SK-MEL-5 (cell line): ENCODE measurements at places on chromosomes 5 and 9. TPM values are rescaled to one million over a fixed set of nuclear protein-coding genes. Genes with fewer than 3 reads are reported as not detected.

GRCh38 chr5:26482810-26483375, 555.5 kb downstream of the CDH9 start:
- DNase-seq: peak; percentile 92

- DNase-seq: no peak
Measured at GRCh38 chr5:160197341-160198144, 31.8 kb upstream of the FABP6 start.

- DNase-seq: no peak
Measured at GRCh38 chr5:6349387-6349786, 29.0 kb downstream of the MED10 start.

DNA sequence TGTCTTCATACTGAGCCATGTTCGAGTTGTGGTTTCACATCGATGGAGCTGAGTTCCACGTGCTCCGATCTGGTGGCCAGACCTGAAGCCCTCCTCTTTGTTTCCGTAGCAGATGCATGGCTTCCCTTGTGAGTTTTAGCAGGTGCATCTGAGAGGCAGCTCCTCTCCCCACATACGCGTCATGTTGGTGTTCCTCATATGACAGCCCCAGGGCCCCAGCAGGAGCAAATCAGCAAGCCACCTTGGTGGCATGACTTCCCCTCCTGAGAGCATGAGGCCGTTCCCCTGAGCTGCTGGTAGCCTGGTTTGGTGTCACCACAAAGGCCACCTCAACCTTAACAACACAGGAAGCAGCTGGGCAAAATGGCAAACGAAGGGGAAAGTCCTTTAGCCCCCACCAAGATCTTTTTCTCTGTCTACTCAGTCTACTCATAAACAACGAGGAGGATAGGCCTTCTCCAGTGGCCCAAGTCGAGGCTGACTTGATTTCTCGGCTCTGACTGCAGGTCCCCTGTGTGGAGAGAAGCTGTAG, 5.9 kb downstream of the CYFIP2 start:
- DNase-seq: no peak

- no peak for DNase-seq
Measured at GRCh38 chr5:179243333-179243732, 101.9 kb downstream of the ADAMTS2 start.

GRCh38 chr9:127049581-127049980, 72.9 kb downstream of the ANGPTL2 start:
- no peak for DNase-seq

The CDHR2 gene
- total RNA-seq: not detected in 2 replicates

The TMOD1 gene
- total RNA-seq: 3.0 and 3.3 TPM in 2 replicates

- DNase-seq: no peak
Measured at GRCh38 chr9:129231022-129231739, 53.1 kb upstream of the IER5L start.

The PKD2L2 gene
- 0.11 TPM in 2 replicates for total RNA-seq

DNA sequence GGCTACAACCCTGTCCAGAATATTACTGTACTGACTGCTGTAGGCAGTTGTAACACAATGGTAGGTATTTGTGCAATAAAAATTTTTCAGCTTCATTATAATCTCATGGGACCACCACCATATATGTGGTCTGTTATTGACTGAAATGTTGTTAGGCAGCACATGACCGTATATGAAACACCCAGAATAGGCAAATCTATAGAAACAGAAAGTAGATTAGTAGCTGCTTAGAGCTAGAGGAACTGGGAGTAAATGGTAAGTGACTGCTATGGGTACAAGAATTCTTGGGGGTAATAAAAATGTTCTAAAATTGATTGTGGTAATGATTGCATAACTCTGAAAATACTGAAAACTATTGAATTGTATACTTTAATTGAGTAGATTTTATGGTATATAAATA, 185.7 kb downstream of the ESM1 start:
- no peak for DNase-seq

DNA sequence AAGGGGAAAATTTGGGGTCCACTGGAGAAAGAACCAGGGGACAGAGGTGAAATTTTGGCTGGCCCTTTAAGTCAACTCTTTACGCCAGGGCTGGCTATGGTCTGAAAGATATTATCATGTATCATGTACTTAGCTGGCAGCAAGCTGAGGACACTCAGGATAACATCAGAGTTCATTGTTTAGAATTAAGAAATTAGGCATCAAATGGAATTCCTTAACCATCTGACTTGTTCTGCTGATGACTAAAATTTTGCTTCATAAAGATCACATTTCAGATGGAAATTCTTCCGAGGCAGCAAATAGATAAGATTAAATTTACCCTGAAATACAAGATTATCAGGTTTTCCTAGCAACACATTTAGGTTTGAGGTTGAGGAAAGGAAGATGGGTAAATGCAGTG, 269.4 kb upstream of the KLF9 start:
- DNase-seq: no peak

GRCh38 chr9:101536938-101537337, 3.3 kb downstream of the RNF20 start:
- no peak for DNase-seq
